ENCODE measurements at places on chromosomes 7 and 10. TPM values are rescaled to one million over a fixed set of nuclear protein-coding genes. Genes with fewer than 3 reads are reported as not detected.

GRCh38 chr10:208616-209015, 73.4 kb downstream of the ZMYND11 start:
- no peak overlapping the region for H3K27ac ChIP-seq
- no peaks in the 10 kb centered on the region for H3K27me3 ChIP-seq
- H3K36me3 ChIP-seq = peaks cover 4% of the 10 kb centered on the region
- no peaks in the 10 kb centered on the region for H3K4me1 ChIP-seq
- no peak overlapping the region for H3K4me3 ChIP-seq

DNA sequence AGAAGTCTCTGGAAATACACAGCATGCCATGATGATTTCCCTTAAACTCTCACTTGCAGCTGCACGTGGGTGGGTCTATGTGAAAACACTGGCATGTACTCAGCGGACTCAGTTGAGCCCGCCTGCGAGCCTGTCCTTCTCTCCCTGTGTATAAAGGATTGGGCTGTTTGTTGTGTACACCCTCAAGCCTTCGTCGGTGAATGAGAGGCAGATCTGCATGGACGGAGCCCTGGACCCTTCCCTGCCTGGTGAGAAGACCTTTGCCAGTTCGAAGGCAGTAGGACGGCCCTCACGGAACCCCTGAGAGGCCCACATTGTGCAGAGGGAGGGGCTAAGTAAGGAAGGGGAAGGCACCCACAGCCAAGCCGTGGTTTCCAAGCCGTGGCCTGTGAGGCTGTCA, 121.2 kb downstream of the WDFY4 start:
- H3K27me3 ChIP-seq = no peaks in the 10 kb centered on the region
- DNase-seq = peak; percentile 16
- H3K4me3 ChIP-seq = no peak overlapping the region
- H3K27ac ChIP-seq = no peak overlapping the region

GRCh38 chr7:70498232-70498992, 633.5 kb upstream of the GALNT17 start:
- peaks cover 2% of the 10 kb centered on the region for H3K36me3 ChIP-seq
- H3K4me3 ChIP-seq = no peak overlapping the region
- DNase-seq = no peak
- no peaks in the 10 kb centered on the region for H3K27me3 ChIP-seq
- no peaks in the 10 kb centered on the region for H3K4me1 ChIP-seq

DNA sequence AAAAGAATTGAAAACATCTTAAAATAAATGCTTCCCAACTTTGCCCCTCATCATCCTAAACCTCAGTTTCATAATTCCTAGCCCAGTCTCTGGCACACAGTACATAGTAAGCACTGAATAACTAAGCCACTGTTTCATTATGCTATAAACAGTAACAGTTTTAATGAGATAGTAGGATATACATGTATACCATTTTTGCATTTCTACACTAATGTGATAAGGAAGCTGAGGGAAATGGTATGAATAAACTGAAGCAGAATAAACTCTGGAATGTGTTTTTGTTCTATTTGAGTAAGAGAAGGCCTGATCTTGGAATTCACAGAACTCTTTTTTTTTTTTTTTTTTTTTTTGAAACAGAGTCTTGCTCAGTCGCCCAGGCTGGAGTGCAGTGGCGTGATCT, 8.8 kb downstream of the NAPEPLD start:
- no peak overlapping the region for H3K4me3 ChIP-seq
- H3K27me3 ChIP-seq = no peaks in the 10 kb centered on the region
- H3K27ac ChIP-seq = no peak overlapping the region
- H3K36me3 ChIP-seq = no peaks in the 10 kb centered on the region
- no peak for DNase-seq

ZNF862 gene
- 12.6 TPM for polyA plus RNA-seq

- H3K27ac ChIP-seq = no peak overlapping the region
- peaks cover 5% of the 10 kb centered on the region for H3K27me3 ChIP-seq
- no peaks in the 10 kb centered on the region for H3K36me3 ChIP-seq
- H3K4me1 ChIP-seq = no peaks in the 10 kb centered on the region
Observed at GRCh38 chr7:39270018-39270417, 292.3 kb downstream of the POU6F2 start.

EPHA1 gene
- 19.6 TPM for polyA plus RNA-seq

DNA sequence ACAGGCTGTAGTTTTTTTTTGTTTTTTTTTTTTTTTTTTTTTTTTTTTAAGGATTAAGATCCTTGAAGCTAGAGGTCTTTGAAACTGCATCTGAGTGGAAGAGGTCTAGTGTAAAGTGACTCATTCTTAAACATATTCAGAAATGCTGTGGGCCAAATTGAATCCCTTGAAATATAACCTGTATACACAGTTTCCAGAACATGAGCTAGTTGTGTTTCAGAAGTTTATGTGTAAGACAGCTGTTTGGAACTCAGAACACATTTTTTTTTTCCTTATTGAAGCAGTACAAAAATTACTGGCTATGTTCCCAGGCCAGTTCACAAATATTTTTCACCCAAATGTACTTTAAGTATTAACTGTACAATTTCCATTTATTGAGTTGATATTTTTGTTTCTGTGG, 67.9 kb downstream of the PPP1R9A start:
- no peak overlapping the region for H3K27ac ChIP-seq
- no peaks in the 10 kb centered on the region for H3K27me3 ChIP-seq
- H3K4me3 ChIP-seq = no peak overlapping the region
- no peak for DNase-seq

GRCh38 chr10:93947055-93947454, 46.7 kb upstream of the PLCE1 start:
- DNase-seq = no peak
- H3K27ac ChIP-seq = no peak overlapping the region
- H3K4me1 ChIP-seq = peaks cover 5% of the 10 kb centered on the region
- no peak overlapping the region for H3K4me3 ChIP-seq
- no peaks in the 10 kb centered on the region for H3K36me3 ChIP-seq

DNA sequence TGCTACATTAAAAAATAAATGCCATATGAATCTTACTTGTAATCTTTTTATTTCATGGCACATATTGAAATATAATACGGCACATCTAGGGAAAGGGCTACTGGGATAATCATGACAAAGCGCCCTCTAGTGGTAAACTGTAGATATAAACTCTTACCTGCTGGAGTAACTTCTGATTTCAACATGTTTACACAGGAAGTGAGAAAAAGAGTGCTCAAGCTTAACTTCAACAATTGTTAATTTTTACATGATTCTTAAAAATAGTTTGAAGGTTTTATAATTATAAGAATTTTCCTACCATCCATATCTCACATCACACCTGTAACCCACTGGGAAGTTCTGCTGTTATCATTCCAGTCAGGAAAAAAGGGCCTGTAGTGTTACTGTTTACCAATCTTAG, 2.0 kb upstream of the HEPACAM2 start:
- DNase-seq = peak; percentile 65
- no peaks in the 10 kb centered on the region for H3K36me3 ChIP-seq
- H3K27me3 ChIP-seq = peaks cover 2% of the 10 kb centered on the region
- no peaks in the 10 kb centered on the region for H3K4me1 ChIP-seq
- no peak overlapping the region for H3K27ac ChIP-seq

GRCh38 chr7:44748948-44749731, 493 bp downstream of the ZMIZ2 start:
- peaks cover 9% of the 10 kb centered on the region for H3K4me1 ChIP-seq
- H3K27ac ChIP-seq = peak overlapping the region; percentile 86

DNA sequence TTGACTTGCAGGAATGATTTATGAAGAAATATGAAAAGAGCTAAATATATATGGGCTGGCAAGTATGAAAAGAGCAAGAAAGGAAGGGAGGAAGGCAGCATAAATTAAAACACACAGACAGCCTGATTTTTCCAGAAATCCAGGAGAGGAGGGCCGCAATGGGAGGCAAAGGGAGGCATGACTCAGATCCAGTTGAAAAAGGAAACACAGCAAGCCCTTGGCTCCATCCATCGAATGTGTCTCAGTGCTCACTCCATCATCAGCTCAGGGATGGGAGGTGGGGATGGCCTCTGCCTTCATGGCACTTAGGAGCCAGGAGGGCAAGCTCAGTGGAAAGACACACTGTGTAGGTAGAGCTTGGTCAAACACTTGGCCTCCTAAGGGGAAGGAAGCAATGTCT, 75.7 kb upstream of the PDZD8 start:
- no peak overlapping the region for H3K4me3 ChIP-seq
- peaks cover 2% of the 10 kb centered on the region for H3K27me3 ChIP-seq
- no peak overlapping the region for H3K27ac ChIP-seq
- no peak for DNase-seq
- H3K4me1 ChIP-seq = no peaks in the 10 kb centered on the region

DNA sequence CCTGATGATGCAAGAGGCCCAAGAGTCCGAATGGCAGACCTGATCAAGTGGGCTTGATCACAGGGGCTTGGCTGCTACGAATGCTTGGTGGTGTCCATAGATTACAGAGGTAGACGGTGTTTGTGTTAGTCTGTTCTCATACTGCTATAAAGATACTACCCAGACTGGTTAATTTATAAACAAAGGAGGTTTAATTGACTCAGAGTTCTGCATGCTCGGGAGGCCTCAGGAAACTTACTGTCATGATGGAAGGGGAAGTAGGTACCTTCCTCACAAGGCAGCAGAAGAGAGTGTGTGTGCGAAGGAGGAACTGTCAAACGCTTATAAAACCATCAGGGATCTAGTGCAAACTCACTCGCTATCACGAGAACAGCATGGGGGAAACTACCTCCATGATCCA, 268.9 kb upstream of the KLF6 start:
- H3K27ac ChIP-seq = no peak overlapping the region
- no peaks in the 10 kb centered on the region for H3K4me1 ChIP-seq
- H3K36me3 ChIP-seq = no peaks in the 10 kb centered on the region
- no peak overlapping the region for H3K4me3 ChIP-seq
- H3K27me3 ChIP-seq = no peaks in the 10 kb centered on the region
- no peak for DNase-seq

DNA sequence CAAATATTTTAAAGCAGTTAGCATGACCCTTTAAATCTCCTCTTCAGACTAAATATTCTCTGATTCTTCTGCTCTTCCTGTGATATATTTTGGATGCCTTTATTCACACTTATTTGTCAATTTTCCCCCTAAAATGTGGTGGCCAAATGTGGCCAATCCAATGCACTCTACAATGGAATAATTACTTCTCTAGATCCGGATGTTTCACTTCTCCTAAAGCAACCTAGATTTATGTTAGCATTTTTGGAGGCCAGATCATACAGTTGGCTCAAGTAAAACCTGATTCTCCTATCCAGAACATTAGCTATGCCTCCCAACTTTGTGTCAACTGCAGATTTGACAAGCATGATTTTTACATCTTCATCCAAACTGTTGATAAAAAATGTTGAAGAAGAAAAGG, 153.7 kb downstream of the CREB5 start:
- no peak for DNase-seq
- no peaks in the 10 kb centered on the region for H3K4me1 ChIP-seq
- H3K36me3 ChIP-seq = no peaks in the 10 kb centered on the region
- H3K4me3 ChIP-seq = no peak overlapping the region
- no peak overlapping the region for H3K27ac ChIP-seq

Measured in small intestine (tissue), 16 donors.